ENCODE measurements at places on chromosomes 2 and 18. TPM values are rescaled to one million over a fixed set of nuclear protein-coding genes. Genes with fewer than 3 reads are reported as not detected.
A peak's percentile ranks its signal among the peaks of the same experiment; 100 is the strongest.

DNA sequence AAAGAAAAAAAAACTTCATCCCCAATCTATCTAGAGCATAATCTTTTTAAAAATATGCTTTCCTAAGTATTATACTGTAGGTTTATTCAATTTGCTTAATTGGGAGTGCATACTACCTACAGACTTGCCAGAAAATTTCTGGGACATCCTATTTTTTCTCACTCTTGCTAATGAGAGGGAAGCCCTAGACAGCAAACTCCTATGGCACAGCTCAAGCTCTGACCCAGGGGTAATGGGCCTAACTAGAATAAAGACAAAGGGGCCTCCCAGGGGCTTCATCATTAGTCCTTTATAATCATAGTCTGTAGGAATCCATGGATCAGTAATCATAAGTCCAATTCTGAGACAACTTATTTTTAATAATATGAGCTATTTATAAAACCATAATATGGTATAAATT is 142.6 kb upstream of the ITGA4 start:
- peaks cover 62% of the 10 kb centered on the region for H3K4me1 ChIP-seq
- DNase-seq: no peak
- H3K27ac ChIP-seq: peak overlapping the region; percentile 99
- no peaks in the 10 kb centered on the region for H3K27me3 ChIP-seq
- H3K4me3 ChIP-seq: peak overlapping the region; percentile 95

- H3K4me1 ChIP-seq: peaks cover 78% of the 10 kb centered on the region
- H3K4me3 ChIP-seq: peak overlapping the region; percentile 86
- H3K27me3 ChIP-seq: no peaks in the 10 kb centered on the region
- H3K36me3 ChIP-seq: peaks cover 3% of the 10 kb centered on the region
- H3K27ac ChIP-seq: peak overlapping the region; percentile 74
- DNase-seq: peak; percentile 88
These were observed 86.9 kb downstream of the LIMS1 start for GRCh38 chr2:108621087-108621559.

DNA sequence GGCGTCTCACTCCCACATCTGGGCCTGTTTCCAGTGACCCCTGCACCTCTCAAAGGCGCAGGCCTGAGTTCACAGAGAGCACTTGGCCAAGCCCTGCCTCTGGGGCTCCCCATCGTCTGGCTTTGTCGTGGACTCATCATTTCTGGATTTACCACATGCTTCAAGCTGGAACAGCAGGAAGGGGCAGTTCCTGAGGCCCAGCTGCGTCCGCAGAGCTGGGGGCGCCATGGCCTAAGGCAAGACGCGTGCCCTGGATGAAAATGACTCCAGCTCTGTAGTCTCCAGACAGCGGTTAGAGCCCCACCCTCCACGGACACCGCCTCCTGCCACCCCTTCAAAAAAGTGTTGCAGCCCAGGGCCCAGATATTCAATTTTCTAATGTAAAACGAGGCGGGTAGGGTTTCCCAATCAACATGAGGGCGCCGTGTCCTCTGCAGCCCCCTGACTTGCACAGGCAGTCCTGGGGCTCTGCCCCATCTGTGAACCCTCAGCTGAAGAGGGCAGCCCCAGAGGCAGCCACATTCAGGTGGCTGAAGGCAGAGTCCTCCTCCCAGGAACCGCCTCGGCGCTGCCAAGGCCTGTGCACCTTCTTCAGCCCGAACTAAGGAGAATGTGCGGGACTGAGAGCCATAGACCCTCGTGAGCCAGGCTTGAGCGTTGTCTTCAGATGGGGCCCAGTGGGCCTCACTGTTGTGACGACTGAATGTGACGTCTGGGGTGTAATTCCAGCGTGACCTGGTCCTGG is 85.5 kb downstream of the NFATC1 start:
- H3K4me1 ChIP-seq: peaks cover 6% of the 10 kb centered on the region
- no peaks in the 10 kb centered on the region for H3K27me3 ChIP-seq
- H3K27ac ChIP-seq: no peak overlapping the region
- peaks cover 1% of the 10 kb centered on the region for H3K36me3 ChIP-seq

Gene KCNF1
- total RNA-seq: not detected

Gene MCEE
- total RNA-seq: 31.8 TPM

Gene ARHGAP25
- 38.3 TPM for total RNA-seq
